ENCODE measurements at places on chromosomes 1 and 21.
A peak's percentile ranks its signal among the peaks of the same experiment; 100 is the strongest.

- DNase-seq, result no peak
These were observed 139.6 kb downstream of the FOXD2 start for GRCh38 chr1:47577303-47578025.

DNA sequence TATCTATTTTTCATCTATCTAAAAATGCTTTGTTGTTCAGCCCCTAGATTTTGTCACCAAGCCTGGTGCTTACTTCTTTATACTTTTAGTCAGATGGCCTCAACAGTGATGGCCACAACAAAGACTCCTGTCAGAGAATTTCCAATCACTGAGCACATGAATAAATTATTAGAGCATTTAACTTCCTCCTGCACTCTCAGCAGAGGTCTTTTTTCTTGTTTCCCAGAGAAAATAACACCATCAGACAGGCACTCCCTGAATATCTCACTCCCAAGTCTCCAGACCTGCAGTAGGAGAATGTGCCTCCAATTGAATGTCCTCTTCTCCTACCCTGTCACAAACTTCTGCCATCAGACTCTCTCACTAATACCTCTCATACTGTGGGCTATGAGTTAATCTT is 616.0 kb upstream of the NR5A2 start:
- no peak for DNase-seq

DNA sequence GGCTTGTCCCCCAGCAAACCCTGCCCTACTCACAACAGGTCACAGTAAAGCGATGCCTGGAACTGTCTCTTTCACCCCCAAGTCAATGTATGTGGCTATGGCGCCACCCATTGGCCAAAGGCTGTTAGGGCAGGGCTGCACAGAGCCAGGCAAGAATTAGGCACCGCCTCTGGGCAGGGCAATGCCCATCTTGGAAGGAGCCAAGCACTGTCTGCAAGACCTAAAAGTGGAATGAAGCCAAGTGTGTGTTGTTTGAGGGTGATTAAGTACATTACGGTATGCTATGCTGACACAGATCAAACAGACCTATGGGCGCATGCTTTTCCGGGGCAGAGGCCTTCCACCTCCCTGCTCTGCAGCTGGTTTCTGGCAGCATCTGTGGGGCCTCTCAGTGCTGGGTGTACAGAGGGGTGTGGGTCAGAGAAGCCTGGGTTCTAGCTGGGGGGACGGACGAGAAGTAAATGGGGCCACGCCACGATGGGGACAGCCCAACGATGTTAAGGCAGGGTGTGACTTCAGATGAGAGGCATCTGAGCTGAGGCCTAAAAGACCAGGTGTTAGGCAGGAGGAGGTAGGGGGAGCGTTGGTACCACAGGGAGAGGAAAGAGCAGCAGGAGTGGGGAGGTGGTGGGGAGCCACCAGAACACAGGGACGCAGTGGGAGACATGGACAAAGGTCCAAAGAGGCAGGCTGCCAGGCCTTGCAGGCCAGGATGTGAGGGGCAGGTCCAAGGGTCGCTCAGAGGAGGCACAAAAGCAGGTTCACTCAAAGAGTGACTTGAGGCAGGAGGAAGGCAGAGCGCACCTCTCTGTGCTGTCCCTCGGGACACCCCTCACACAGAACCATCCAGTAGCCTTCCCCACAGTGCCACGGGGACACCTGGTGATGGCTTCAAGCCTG is 49.8 kb downstream of the ACOT7 start:
- DNase-seq, result peak; percentile 19

GRCh38 chr1:9425859-9426258 is 113.4 kb upstream of the SLC25A33 start:
- DNase-seq, result no peak

GRCh38 chr21:33890187-33890586 is 25.4 kb downstream of the ATP5PO start:
- no peak for DNase-seq

- DNase-seq, result peak; percentile 17
These were observed 23.9 kb downstream of the GPR161 start for GRCh38 chr1:168112673-168113305.

- no peak for DNase-seq
These were observed 58.2 kb upstream of the DMRTB1 start for GRCh38 chr1:53400761-53401674.

- no peak for DNase-seq
These were observed 35.1 kb downstream of the AK5 start for GRCh38 chr1:77316966-77317365.

DNA sequence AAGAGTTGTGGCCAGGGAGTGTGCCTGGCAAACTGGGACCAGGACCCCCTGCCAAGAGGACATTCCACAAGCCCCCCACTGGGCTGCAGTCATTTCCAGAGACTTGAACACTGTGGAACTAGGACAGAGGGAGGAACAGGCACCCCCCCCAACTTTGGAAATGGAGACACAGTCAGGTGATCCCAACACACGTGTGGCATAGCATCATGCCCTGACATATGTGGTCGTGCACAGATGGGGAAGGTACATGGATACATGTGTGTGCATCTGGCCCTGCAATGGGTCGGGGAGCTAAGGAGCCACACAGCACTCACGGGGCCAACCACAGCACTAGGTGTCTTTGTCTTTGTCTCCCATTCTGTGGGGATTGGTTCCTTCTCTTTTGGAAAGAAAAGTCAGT is 6.6 kb upstream of the TFF3 start:
- no peak for DNase-seq

DNA sequence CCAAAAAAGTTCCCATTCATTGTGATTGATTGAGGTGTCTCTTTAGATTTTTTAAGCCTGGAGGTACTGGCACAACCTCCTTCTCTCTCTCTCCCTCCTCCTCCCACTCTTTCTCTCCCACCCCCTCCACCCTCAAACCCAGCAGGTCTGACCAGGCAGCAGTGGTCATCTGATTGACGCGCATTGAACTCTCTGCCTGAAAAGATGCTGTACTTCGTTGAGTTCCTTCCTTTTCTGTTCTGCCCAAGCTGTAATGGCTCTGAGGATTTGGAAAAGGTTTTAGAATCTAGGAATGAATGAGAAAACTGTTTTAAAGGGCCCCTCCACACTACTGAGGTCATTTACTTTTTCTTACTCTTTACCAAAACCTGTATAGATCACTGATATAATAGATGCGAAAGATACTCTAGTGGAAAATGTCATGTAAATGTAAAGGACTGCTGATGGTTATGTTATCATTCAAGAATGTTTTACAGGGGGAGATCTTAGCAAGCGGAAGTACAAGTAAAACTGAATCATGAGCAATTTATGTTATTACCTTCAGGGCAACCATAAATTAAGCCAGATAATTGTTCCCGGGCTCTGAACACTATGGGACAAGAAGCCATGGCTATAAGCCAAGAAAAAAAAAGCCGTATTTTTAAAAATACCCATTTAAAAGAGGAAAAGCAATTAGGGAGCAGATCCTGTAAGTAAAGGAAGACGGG is 25.2 kb upstream of the DYRK1A start:
- DNase-seq, result no peak

DNA sequence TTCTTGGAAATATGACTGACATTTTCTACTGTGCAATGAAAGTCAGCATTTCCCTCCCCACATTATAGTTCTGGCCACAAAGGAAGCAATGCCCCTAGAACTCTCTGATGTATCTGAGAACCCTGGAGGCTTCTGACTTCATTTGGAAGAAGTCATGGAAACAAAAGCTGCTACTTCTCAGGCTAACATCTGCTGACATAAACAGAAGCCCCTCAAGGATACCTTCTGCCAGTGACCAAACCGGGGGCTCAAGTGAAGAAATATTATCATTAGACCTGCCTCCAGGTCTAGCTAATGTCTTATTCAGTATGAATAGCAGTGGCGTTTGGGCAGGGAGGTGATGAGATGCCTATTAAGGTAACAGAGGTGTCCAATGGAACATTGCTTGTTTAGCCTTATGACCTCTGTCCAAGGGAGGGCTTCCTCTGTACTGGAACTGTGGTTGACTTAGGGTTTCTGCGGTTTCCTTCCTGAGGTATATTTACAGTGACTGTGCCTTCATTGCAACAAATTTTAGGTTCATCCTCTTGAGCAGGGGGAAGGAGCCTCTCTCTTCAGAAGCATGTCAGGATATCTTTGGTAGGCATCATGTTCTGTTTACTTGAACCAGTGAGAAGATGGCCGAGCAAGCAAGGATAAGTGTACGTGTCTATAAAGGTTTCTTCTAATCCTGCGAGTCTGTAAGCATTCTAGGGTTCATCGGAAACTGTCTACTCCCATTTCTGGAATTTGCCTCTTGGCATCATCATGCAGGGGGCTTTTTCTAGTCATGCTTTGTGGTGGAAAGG is 161.7 kb downstream of the PBX1 start:
- DNase-seq, result no peak

DNA sequence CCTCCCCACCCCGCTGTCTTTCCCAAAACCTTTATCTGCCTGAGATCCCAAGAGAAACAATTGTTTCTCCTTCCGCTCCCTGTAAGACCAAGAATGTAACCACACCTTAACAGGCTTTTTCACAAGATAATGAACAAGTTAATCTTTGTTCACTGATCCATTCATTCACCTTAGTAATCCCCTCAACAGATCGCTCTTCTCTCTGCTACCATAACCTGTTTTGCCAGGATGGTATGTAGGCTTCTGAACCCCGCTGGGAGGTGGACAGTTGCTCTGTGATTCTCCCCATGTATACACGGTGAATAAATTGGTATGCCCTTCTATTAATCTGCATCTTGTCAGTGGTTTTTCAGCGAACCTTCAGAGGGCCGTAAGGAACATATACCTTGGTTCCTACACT is 18.7 kb upstream of the RGSL1 start:
- DNase-seq, result no peak

DNA sequence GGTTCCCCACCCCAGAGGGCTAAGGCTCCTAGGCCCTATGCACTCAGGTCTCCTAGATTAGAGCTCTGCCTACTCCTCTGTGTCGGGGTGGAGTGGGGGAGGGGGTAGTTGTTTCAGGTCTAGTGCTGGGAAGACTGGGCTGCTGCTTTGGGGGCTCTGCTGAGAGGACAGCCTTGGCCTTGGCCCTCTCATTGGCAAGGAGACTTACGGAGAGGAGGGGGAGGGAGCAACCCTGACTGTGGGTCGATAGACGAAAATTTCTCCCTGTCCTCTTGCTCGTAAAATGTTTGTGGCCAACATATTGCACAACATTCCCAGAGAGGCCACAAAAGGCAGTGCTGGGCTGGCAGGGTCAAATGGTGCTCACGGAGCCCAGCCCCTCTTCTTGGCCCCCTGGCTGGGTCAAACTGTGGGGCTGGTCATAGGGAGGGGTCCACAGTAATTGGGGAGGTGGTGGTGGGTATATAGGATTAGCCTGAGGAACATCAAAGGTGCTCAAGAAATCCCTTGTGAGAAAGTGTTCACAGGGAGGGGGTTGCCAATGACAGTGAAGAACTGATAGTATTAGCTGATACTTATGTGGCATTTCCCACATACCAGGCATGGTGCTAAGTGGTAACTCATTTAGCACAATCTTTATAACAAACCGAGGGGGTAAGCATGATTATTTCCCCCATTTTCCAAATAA is 8.5 kb upstream of the DMBX1 start:
- no peak for DNase-seq

DNA sequence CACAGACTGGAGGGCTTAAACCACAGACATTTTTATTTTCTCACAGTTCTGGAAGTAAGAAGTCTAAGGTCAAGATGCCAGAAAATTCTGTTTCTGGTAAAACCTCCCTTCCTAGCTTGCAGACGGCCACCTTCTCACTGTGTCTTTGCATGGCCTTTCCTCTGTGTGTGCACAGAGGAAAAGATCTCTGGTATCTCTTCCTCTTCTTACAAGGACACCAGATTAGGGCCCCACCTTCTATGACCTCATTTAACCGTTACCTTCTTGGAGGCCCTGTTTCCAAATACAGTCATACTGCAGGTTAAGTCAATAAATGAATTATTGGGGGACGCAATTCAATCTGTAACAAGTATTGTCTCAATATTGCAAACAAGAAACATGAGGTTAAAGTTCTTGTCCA is 63.0 kb upstream of the PRDX6 start:
- DNase-seq, result no peak

DNA sequence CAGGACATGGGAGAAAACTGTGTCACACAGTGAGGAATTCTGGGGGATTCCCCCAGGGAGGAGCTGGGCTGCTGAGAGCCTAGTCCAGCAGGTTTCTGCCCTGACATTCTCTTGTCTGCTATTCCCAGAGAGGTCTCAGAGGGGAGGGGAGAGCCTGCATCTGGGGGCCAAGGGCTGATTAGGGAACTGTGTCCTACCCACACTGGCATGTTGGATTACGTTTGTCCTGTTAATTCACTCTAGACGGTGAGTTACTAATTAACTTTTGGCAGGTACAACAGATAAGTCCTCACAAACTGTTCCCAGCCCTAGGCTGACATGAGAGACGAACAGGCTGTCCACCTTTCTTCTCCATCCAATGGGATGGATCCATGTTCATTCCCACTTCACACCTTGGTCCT is 2.6 kb upstream of the SH3BGRL3 start:
- no peak for DNase-seq

DNA sequence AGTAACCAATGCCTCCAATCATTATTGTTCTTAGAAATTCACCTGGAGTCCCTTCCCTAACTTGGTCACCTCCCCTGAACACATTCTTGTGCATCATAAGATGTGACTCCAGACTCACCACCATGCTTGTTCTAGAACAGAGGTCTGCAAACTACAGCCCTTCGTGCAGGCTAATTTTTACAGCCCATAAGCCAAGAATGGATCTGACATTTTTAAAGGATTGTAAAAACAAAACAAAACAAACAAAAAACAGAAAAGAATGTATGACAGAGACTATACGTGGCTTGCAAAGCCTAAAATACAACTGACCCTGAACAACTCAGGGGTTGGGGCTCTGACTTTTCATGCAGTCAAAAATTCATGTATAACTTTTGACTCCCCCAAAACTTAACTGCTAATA is 6.2 kb upstream of the HIVEP3 start:
- DNase-seq, result no peak

DNA sequence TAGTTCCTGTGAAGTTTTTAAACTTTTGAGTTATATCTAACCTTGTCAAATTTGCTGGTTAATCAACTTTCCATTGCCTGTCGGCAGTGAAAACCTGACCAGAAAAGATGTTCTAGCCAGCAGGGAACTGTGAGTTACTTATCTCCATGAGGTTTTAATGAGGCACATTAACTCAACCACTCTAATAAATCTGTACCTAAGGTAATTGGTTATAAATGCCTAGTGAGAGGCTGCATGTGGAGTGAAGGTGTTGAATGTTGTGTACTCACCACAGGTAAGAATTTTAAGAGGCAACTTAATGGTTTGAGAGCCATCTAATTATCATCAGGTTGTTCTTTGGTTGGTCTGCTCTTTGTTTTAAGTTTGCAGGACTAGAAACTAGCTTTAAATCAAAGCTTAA is 138.4 kb upstream of the LHX8 start:
- DNase-seq, result no peak

DNA sequence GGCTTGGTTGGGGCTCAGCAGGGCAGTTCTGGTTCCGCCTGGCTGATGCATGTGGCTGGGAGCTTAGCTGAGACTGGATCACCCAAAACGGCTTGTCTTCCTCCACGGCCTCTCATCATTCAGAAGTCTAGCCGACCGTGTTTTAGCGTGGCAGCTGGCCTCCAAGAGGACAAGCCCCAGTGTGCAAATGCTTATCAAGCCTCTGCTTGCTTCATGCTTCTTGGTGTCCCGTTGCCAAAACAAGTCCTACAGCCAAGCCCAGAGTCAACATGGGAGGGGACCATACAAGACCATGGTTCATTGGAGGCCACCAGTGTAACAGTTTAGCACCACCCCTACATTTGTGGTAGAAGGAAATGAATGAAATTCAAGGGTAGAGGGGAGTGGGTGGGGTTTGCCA is 10.5 kb upstream of the KDF1 start:
- no peak for DNase-seq
